Omental fat pad (tissue), 4 donors: ENCODE measurements at places on chromosomes 5 and 9. TPM values are rescaled to one million over a fixed set of nuclear protein-coding genes. Genes with fewer than 3 reads are reported as not detected.

GRCh38 chr5:66839636-66840185, 243.5 kb downstream of the MAST4 start:
- no peak for DNase-seq

DNA sequence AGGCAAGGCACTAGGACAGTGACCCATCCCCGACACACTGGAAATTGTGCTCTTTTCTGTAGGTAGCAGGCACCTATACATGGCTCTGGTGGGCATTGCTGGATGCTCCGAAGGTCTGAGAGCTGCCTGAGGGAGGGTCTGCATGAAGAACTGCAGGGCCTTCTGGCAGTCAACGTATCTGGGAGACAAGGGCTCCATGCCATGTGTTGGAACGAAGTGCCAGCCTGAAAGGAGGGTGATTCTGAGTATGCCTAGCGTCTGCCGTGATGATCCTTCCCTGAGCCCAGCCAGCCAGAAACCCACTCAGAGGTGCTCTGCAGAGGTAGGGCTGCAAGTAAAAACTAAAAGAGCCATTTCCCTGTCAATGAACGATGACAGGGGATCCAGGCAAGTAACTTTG, 453.2 kb downstream of the MED10 start:
- DNase-seq, result no peak

Gene ECSCR
- total RNA-seq, result 37.5 TPM

Gene PCDHGB3
- 13.2 TPM for total RNA-seq

GRCh38 chr5:91311168-91311696, 71.9 kb downstream of the ARRDC3 start:
- no peak for DNase-seq

Gene PCDHGA9
- total RNA-seq, result 6.3 TPM
